ENCODE measurements at places on chromosomes 3 and 15.

DNA sequence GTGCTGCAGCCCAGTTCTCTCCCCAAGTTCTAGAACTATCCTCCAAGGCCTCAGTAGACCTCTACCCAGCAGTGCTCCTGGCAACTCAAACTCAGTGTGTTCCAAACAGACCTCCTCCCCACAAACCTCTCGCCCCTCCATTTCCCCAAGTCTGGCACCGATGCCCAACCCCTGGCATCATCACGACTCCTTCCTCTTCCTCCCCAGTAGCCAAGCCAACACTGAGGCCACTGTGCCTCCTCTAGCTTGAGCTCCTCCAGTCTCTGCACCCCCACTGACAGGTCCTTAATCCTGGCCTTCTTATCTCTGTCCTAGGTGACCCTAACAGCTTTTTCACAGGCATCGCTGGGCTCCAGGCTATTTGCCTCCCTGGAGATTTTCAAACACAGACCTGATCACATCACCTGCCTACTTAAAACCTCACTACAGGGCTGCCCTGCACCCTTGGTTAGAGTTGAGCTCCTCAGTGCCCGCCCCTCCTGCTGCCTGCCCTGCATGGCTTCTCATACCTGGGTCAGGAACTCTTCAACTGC is 6.8 kb downstream of the ARPIN start:
- DNase-seq, result no peak

GRCh38 chr3:28287046-28287445 is 45.6 kb downstream of the CMC1 start:
- no peak for DNase-seq

GRCh38 chr3:184239708-184240107 is 9.1 kb downstream of the ALG3 start:
- DNase-seq, result no peak

DNA sequence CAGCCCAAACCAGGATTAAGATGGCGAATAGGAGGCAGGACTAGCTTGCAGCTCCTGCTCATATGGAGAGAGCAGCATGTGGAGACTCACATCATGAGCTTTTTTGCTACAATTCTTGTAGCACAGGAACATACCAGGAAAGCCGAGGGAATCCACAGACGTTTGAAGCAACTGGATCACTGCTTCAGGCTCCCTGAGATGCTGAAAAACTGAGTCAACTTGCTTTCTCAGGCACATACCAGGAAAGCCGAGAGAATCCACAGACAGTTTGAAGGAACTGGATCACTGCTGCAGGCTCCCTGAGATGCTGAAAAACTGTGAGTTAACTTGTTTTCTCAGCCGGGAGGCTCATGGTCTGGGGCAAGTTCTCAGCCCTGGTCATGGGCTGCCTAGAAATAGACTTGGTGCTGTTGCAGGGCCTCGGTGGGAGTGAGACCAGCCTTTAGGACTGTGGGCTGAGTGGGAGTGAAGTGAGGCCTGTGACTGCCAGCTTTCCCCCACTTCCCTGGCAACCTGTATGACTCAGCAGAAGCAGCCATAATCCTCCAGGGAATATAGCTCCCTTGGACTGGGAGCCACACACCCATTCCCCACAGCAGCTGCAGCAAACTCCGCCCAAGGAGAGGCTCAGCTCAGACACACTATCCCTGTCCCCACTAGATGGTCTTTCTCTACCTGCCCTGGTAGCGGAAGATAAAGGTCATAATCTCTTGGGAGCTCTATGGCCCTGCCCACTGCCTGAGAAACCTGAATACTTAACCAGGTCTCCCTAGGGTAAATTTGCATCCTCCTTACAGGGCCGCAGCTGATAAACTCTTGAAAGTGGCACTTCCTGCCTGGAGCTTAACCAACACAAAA is 51.9 kb upstream of the PFN2 start:
- no peak for DNase-seq

- DNase-seq, result no peak
Observed at GRCh38 chr3:79006077-79006476, 761.7 kb downstream of the ROBO1 start.

GRCh38 chr15:71186267-71186666 is 71.0 kb downstream of the THSD4 start:
- DNase-seq, result no peak

GRCh38 chr15:77983708-77984445 is 93.6 kb downstream of the TBC1D2B start:
- DNase-seq, result no peak

GRCh38 chr3:100047455-100048141 is 66.7 kb downstream of the FILIP1L start:
- peak; percentile 52 for DNase-seq

GRCh38 chr3:104825116-104825515 is 541.6 kb upstream of the ALCAM start:
- DNase-seq, result no peak

DNA sequence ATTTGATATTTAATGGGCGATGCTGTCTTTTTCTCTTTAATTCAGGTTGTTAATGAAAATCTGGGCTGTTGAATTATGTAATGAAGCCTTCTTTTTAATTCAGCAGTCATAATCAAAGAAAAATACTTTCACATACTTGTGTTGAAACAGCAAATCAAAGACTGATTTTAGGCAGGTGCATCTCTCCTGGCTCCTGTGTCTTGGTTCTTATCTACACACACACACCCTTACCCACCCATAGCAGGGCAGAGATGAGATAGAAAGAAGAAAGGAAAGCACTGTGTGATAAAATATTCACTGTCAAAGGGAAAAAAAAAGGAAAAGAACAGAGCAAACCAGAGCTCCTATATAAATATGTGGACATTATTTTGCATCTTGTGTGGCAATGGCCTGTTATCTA is 130.6 kb upstream of the CGNL1 start:
- no peak for DNase-seq

DNA sequence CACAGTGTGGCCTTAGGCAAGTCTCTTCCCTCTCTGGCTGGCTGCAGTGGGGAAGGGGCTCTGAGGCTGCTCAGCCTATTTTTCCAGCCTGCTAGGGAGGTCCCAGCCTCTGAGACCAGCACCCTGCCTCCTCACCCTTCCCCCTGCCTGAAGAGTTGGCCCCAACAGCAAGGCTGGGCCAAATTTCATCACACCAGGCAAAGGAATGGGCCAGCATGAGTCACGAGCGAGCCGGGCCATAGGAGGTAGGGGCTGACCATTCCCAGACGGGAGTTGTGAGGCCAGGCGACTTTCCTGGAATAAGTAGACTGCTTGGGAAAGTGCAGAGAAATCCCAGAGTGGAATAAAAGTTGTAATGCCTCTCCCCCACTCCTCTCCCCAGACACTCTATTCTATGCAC is 5.7 kb upstream of the FBLN2 start:
- no peak for DNase-seq

GRCh38 chr3:71994906-71995305 is 210.0 kb upstream of the PROK2 start:
- DNase-seq, result no peak

DNA sequence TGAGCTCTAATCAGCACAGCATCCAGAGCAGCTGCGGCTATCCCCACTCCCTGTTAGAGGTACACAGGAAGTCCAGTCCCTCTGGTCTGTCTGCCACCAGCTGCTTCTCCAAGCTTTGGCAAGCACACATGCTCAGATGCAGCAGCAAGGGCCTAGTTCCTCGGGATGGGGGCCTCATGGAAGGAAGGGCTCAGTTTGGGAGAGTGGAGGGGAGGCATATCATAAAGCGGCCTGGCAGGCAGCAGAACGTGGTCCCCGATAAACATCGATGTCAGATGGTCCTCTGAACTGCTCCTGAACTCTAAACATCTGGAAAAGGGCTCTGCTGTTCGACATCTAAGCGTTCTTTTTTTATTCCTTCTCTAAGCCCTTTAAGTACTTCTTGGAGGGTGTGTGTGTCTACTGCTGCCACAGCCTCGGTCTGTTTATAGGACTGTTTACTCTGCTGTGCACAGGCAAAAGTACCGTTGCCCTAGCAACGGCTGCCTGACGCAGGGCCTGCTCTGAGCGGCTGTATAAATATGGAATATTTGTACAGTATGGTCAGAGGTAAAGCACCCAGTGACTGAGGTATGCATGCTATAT is 74.6 kb downstream of the PRICKLE2 start:
- DNase-seq, result no peak

GRCh38 chr3:119786409-119786808 is 4.5 kb downstream of the NR1I2 start:
- no peak for DNase-seq

DNA sequence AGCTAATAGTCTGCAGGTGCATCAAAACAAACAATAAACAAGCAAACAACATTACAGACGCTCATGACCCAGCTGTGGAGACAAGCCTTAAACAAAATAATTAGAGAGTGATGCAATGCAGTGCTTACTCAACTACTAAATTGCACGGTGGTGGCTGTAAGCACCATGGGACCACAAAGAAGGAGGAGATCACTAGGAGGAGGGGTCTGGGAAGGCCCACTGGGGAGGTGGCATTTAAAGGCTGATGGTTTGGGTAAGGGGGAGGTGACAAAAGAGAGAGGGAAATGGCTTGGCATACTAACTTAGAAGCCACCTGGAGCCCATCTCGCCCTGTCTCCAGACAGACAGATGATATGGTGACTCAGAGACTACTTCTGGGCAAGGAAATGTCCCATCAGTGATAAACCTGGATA is 516.7 kb downstream of the FOXP1 start:
- peak; percentile 43 for DNase-seq

- DNase-seq, result no peak
Observed at GRCh38 chr3:126552688-126553283, 5.9 kb downstream of the C3orf22 start.

DNA sequence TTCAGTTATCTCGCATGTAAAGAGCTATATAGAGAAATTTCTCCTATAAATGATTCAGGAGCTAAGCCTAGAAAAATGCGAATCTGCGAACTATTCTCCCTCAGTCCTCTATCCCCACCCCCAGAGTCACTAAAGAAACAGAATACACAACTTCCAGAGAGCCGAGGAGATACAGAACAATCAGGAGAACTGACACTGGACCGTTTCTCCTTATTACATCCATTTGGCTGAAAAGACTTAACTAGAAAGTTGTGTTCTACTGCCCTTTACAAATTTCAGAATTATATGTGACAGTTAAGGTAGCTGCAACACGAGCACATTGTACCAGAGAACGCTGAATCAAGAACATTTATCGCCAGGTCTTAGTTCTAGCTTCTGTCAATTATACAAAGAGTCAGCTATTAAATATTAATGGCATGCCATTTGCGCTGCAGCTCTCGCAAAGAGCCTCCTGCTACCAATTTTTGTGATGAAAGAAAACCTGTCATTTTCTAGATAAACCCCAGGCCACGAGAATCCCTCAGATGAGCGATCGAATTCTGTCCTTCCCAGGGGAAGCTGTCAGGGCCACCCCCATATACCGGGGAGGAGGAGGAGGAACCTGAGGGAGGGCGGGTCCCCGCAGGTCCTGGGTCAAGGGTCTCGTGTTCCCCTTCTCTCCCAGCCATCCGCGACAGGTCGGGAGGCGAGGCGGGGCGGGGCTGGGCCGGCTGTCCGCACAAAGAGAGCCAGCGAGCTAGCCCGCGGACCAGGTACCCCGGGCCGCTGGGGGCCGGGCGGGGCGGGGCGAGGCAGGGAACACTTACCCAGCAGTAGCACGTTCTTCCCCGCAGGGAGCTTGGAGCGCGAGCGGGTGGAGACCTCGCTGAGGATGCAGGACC is 878 bp downstream of the DYNC1LI1 start:
- DNase-seq, result peak; percentile 36

DNA sequence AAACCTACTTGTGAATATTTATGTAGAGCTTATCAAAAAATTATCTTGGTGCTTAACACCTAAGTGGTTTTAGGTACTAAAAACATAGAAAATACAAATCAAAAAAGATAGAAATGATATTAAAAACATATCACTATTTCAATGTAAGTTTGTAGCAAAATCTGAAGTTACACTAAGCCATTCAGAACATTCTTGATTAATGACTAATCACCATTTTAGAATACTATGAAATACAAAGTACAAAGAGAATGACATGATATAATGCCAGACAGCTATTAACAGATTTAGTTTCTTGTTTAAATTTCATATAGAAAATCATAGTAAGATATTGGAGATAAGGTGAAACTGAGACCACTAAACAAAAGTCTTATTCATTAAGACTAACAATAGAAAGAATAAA is 169.7 kb upstream of the AGTR1 start:
- DNase-seq, result no peak

DNA sequence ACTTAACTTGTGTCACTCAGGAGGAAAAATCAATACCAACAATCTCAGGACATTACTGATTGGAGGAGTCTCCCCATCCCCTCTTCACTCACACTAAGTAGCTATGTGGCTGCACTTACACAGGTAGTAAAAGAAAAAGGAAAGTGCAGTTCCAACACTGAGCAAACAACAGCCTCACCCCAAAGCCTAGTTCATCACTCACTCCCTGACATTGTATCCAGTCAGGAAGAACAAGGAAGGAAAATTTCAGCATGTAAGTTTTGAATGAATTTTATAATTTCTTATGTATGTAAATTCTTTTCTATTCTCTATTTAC is 273.4 kb downstream of the IGSF11 start:
- DNase-seq, result no peak

- DNase-seq, result no peak
Observed at GRCh38 chr3:126356373-126357264, 589 bp downstream of the KLF15 start.

DNA sequence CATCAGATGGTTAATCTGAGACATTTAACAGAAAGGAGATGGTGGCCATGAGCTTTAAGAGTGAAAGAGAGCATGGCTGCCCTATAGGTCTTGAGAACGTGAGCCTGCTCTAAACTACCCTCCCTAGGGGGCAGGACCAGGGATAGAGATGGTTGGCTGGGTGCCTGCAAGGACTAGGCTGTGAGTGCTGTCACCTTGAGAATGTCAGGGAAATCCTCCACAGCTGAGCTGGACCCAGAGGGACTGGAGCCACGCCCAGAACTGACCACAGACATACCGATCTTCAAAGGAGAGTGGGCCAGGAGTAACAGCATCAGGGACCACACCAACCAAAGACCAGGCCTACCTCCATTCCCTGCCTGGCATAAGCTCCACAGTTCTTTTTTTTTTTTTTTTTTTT is 53.6 kb upstream of the UBE2E1 start:
- DNase-seq, result no peak

- peak; percentile 41 for DNase-seq
Observed at GRCh38 chr3:33787328-33788009, 11.0 kb upstream of the PDCD6IP start.

- DNase-seq, result no peak
Observed at GRCh38 chr3:5423076-5423475, 235.6 kb downstream of the EDEM1 start.

DNA sequence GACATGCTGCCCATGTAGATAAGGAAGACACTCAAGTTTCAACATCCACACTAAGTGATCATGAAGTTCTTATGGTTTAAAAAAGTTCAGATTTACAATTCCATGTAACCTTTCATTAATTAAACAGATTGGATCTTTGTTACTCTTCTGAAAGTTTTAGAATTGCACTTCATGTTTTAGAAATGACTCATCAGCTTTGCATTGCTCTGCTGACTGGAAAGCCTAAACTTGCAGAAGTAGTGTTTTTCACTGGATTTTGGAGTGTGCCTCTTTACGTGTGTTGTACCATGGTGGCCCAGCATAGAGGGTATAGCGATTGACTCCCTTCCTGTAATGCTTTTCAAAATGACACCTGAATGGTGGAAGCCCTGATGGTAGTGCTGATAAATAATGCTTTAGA is 157.9 kb downstream of the BBX start:
- no peak for DNase-seq

GRCh38 chr3:124246949-124247348 is 255.0 kb upstream of the ROPN1 start:
- no peak for DNase-seq

- DNase-seq, result peak; percentile 90
Observed at GRCh38 chr3:48898383-48899234, at the start of gene SLC25A20. SLC25A20 (minus strand) TSS chr3:48898882; CDS start chr3:48898794, 88 bp downstream.

- DNase-seq, result peak; percentile 38
Observed at GRCh38 chr3:114879059-114880031, 267.7 kb downstream of the ZBTB20 start.
